ENCODE measurements at places on chromosomes 1 and 21.

- DNase-seq, result no peak
Measured at GRCh38 chr1:213291526-213291925, 240.5 kb downstream of the RPS6KC1 start.

DNA sequence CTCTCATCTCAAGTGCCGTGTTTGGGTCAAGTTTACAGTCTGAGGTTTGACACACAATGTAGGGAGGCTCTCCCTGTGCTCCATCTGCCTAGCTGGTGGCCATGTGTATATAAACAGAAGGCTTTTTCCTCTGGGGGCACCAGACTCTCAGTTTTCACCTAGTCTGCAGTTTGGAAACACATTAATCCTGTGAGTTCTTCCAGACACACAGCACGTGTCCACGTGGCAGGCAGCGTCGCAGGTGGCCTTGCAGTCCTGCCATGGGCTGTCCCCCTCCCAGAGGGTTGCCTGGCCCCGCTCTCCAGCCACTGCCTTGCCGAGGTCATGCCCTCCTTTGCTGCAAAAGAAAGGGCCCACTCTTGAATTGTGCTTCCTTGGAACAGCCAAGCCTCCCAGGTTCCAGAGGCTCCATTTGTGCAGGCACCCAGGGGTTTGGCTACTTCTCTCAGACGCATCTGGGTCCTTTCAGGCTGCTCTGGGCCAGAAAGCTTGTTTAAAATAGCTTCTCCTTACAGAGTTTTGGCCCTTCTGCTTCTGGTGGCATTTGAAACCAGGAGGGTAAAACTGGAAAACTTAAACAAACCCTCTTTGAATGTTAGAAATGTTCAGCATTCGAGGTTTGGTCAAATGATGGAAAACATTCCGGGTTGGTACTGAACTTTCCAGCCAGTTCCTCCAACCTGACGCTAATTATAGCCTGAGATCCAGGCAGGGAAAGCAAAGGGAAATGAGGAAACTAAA is 4.4 kb upstream of the RUNX1 start:
- no peak for DNase-seq

GRCh38 chr1:235270625-235271024 is 57.4 kb downstream of the ARID4B start:
- no peak for DNase-seq

DNA sequence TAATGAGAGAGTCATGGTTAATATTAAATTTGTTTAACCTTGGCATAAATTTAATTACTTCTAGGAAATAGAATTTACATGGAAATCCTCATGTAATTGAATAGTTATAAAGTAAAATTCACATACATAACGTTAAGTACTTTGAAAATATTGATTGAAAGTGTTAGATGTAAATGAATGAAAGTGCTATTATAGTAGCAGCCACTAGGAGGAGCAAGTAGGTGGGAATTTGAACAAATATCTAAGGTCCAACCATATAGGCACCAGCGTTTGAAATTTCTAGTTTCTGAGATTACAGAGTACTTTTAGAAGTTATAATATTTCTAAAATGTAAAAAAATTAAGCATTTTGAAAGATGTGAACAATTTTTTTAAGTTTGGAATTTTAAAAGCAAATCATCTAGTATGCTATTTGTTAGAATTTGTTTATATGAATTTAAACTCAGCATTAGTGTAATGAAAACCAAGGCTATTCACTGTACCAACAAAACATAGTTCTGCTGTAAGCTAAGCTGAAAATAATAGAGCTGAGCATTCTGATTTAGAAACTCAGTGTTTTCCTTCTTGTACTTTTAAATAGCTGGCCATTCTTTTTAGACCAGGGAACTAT is 3.3 kb downstream of the B3GALT2 start:
- no peak for DNase-seq

GRCh38 chr1:58997060-58997411 is 213.2 kb upstream of the JUN start:
- no peak for DNase-seq

DNA sequence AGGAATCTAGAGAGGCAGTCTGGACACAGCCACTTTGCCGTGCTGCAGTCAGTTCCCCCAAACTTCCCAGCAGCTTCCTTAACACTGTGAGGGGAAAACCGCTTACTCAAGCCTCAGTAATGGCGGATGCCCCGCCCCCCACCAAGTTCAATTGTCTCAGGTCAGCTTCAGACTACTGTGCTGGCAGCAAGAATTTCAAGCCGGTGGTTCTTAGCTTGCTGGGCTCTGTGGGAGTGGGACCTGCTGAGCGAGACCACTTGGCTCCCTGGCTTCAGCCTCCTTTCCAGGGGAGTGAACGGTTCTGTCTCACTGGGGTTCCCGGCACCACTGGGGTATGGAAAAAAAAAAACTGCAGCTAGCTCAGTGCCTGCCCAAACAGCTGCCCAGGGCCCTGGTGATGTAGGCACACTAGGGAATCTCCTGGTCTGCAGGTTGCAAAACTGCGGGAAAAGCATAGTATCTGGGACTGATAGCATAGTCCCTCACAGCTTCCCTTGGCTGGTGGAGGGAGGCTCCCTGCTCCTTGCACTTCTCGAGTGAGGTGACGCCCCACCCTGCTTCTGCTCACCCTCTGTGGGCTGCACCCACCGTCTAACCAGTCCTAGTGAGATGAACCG is 23.7 kb upstream of the HFM1 start:
- DNase-seq, result peak; percentile 76

DNA sequence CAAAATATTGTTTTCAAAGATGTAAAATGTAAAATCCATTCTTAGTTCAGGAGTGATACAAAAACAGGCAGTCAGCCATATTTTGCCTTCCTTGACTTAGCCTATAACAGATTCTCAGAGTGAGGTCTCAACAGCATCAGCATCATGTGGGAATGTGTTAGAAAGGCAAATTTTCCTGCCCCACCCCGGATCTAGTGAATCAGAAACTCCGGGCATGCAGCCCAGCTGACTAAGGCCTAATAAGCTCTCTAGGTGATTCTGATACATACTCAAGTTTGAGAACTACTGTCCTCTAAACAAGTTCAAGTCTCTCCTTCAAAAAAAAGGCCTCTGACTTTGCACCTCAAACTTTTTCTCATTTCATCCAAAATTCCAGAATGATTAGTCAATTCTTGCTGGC is 46.9 kb upstream of the PRRC2C start:
- no peak for DNase-seq

GRCh38 chr1:26583646-26584485 is 54.3 kb downstream of the RPS6KA1 start:
- peak; percentile 70 for DNase-seq

DNA sequence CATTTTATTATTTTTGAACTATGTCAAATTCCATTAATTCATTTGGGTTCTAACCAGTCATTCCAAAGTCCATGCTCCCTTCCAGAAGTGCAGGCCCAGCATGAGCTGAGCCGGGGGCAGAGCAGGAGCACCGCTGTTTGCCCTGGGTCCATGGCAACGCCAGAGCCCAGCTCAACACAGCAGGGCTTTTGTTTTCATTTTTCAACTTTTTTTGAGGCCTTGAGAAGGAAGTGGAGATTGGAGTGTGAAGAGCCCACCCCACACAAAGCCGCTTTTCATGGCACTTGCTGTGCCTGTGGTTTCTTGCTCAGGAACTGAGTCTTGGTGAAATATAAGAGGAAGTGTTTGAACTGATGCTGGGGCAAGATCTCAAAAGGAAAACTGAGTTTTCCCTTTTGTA is 13.2 kb upstream of the PRMT2 start:
- DNase-seq, result no peak

DNA sequence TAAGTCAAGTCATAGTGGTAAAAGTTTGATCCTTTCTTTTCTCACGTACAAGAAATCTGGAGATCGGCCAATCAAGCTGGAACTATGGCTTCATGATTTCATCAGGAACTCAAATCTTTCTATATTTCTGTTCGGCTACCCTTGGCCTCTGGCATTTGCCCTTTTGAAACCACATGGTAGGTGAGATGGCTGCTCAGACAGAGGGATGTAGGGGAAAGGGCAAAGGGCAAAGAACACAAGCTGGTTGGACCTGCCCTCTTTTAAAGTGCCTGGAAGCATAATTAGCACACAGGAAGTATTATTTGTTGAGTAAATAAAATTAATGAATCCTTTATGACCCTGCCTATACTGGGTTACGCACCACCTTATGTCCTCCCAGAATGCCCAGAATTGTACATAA is 11.5 kb upstream of the RGS1 start:
- DNase-seq, result no peak

DNA sequence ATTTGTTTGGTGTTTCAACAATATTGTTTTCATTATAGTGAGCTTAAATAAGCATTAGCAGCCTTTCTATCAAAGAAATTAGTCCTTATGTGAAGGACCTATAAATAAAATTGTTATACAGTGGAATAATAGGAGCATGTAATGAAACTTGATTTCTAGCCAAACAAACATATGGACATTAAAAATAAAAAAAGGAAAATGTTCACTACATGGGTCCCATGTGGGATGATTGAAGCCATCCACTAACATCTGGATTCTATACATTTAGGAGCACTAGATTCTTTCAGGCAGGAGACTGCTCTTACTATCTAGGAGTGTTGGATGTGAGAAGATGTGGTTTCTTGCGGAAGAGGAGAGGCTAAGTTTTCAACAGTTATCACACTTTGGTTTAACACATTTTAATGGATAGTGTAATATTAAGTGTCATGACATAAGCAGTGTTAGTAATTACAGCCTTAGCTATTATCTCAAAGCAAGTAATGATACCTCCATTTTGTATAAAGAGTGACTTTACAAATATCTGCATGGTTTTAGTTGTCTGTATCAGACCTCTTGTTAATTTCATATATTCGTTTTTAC is 62.3 kb downstream of the LYPLAL1 start:
- DNase-seq, result no peak

DNA sequence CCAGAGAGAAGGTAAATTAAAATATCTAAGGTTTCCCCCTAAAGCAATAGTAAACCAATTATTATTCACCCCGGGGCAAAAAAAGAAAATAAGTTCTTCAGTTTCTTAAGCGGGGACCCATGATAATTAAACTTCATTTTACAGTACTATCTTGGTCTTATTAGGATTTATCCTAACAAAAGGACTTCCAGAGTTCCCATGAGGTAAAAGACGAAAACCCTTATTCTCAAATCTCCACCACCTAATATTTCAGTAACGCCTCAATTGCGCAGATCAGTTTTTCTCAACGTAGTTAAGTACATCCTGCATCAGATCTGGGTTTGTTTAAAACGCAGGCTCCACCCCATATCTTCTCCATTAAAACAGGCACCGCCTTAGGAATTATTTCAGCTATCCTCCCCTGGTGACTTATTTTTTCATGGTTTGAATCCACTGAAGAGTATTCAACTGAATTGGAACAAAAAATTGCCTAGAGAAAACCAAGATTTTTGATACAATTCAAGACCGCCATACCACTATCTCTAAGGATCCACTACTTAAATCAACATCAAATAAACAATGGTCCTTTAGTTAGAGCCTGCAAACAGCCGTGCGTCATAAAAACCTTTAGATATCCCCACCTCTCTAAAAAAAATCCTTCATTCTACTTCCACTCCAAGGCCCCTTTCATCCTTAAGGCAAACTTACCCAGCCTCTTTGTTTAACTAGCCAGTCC is 1.7 kb downstream of the MCL1 start:
- no peak for DNase-seq

DNA sequence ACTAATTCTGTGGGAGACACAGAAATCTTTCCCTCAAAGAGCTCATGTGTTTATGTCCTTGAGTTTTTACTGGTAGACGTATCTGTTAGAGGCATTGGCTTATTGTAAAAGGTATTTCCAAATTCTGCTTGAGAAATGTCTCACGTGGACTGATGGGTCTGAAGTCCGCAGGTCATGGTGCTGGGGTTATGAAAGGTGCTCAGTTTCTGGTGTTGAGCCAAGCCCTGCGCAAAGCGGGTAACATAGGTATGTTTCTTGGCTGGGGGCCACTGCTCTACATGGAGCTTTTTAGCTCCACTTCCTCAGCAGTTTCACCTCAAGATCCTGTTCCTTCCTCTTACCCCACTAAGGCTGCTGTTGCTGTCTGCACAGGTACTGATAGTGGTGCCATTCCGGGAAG is 10.8 kb downstream of the UTP25 start:
- no peak for DNase-seq

GRCh38 chr21:41068967-41069642 is 98.9 kb upstream of the BACE2 start:
- DNase-seq, result peak; percentile 93

- no peak for DNase-seq
Measured at GRCh38 chr1:50503515-50503914, 80.3 kb upstream of the DMRTA2 start.

GRCh38 chr1:91750398-91750996 is 135.5 kb downstream of the TGFBR3 start:
- no peak for DNase-seq

- DNase-seq, result no peak
Measured at GRCh38 chr1:11518016-11518701, 39.2 kb downstream of the DISP3 start.

GRCh38 chr1:70319750-70320149 is 34.8 kb downstream of the ANKRD13C start:
- DNase-seq, result no peak

- DNase-seq, result no peak
Measured at GRCh38 chr1:100482167-100482566, 55.8 kb upstream of the GPR88 start.

GRCh38 chr1:156914440-156914856 is 6.0 kb upstream of the LRRC71 start:
- DNase-seq, result no peak

DNA sequence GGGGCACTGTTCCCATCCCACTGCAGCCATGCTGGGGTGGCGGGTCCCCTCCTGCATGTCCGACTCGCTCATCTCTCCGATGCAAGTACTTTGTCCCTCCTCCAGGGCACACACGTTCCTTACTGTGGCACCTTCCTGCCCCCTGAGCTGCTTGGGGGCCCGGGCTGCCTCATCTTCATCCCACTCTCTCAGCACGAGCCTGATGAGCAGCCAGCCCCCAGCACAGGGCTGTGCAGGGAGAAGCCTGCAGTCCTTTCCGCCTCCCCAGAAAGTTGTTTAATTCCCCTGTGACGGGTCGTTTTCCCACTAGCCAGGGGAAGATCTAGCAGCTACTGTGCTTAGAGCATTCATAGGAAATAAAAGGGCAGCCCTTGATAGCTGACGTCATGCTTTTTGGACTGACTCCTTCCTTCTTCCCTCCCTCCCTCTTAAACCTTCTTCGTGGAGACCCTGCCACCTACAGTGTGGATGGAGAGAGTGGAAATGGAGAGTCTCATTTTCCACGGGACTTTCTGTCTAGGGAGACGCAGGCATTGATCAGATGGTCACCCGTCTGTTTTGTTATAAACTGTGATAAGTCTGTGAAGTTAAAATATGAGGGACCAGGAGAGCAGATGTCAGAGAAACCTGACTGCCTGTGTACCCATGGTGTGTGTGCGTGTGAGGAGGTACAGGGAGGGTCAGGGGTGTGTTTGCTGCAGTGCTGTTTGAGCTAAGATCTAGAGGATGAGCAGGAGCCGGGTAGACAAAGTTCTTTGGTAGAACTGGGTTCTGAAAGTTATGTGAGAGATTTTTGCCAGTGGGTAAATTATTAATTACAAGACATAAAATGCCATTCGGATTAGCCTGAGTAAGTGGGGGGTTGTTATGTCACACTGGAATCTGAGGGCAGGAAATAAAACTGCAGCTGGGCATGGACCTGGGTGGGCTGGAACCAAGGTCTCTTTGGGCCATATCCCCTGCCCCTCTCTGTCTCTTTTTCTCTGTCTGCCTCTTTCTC is 34.3 kb downstream of the GPR137B start:
- DNase-seq, result no peak

- no peak for DNase-seq
Measured at GRCh38 chr1:154536570-154536969, 21.9 kb downstream of the UBE2Q1 start.

- DNase-seq, result no peak
Measured at GRCh38 chr1:185566995-185567394, 167.2 kb upstream of the HMCN1 start.

- DNase-seq, result no peak
Measured at GRCh38 chr1:245575710-245576109, 420.9 kb downstream of the KIF26B start.

- no peak for DNase-seq
Measured at GRCh38 chr1:109327285-109327684, 20.5 kb upstream of the MYBPHL start.

Data from H9 (cell line).